ENCODE measurements at places on chromosomes 1 and 21. TPM values are rescaled to one million over a fixed set of nuclear protein-coding genes. Genes with fewer than 3 reads are reported as not detected.

- no peak for DNase-seq
- no peak overlapping the region for H3K4me3 ChIP-seq
- no peaks in the 10 kb centered on the region for H3K27me3 ChIP-seq
- no peaks in the 10 kb centered on the region for H3K4me1 ChIP-seq
Measured at GRCh38 chr1:110746644-110747259, 72.0 kb upstream of the KCNA3 start.

GRCh38 chr1:219833214-219833815 is 95.0 kb downstream of the SLC30A10 start:
- H3K36me3 ChIP-seq = no peaks in the 10 kb centered on the region
- H3K27me3 ChIP-seq = no peaks in the 10 kb centered on the region
- no peaks in the 10 kb centered on the region for H3K4me1 ChIP-seq

- no peak for DNase-seq
- H3K27ac ChIP-seq = no peak overlapping the region
- H3K36me3 ChIP-seq = no peaks in the 10 kb centered on the region
- no peaks in the 10 kb centered on the region for H3K4me1 ChIP-seq
- no peak overlapping the region for H3K4me3 ChIP-seq
Measured at GRCh38 chr1:218890451-218890850, 283.2 kb upstream of the LYPLAL1 start.

The SLC25A34 gene
- total RNA-seq = 7.8 TPM

The CLEC20A gene
- not detected for total RNA-seq

DNA sequence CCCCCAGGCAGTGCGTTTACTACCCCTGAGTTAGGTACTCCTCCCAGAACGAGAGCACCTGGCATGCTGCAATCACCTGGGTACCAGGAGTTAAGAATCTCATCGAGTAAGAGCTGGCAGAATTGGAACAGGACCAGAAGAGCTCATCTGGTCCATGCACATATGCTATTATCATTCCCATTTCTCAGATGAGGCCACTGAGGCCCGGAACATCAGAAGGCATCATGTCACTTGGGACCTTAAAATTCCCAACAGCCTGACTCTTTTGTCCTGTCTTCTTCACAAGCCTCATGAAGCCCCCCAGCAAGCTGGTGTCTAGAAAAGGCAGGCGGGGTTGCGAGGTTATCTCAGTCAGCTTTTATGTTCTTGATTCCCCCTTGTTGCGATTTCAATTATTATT is 13.9 kb upstream of the IFFO2 start:
- H3K4me3 ChIP-seq = no peak overlapping the region
- no peak for DNase-seq
- H3K27me3 ChIP-seq = no peaks in the 10 kb centered on the region
- no peaks in the 10 kb centered on the region for H3K36me3 ChIP-seq
- H3K27ac ChIP-seq = no peak overlapping the region
- H3K4me1 ChIP-seq = no peaks in the 10 kb centered on the region

- DNase-seq = peak; percentile 59
- no peaks in the 10 kb centered on the region for H3K27me3 ChIP-seq
- H3K4me1 ChIP-seq = no peaks in the 10 kb centered on the region
- no peak overlapping the region for H3K27ac ChIP-seq
- H3K4me3 ChIP-seq = no peak overlapping the region
- no peaks in the 10 kb centered on the region for H3K36me3 ChIP-seq
Measured at GRCh38 chr1:177948336-177948972, 21.4 kb downstream of the SEC16B start.

- H3K27ac ChIP-seq = peak overlapping the region; percentile 77
- no peaks in the 10 kb centered on the region for H3K27me3 ChIP-seq
- H3K36me3 ChIP-seq = no peaks in the 10 kb centered on the region
- peaks cover 36% of the 10 kb centered on the region for H3K4me1 ChIP-seq
- no peak overlapping the region for H3K4me3 ChIP-seq
Measured at GRCh38 chr1:246608616-246609376, 42.5 kb downstream of the CNST start.

- peak overlapping the region; percentile 98 for H3K27ac ChIP-seq
- peaks cover 56% of the 10 kb centered on the region for H3K4me1 ChIP-seq
- no peaks in the 10 kb centered on the region for H3K27me3 ChIP-seq
- H3K4me3 ChIP-seq = peak overlapping the region; percentile 56
- DNase-seq = no peak
- no peaks in the 10 kb centered on the region for H3K36me3 ChIP-seq
Measured at GRCh38 chr1:153919876-153920852, 2.6 kb downstream of the GATAD2B start.

DNA sequence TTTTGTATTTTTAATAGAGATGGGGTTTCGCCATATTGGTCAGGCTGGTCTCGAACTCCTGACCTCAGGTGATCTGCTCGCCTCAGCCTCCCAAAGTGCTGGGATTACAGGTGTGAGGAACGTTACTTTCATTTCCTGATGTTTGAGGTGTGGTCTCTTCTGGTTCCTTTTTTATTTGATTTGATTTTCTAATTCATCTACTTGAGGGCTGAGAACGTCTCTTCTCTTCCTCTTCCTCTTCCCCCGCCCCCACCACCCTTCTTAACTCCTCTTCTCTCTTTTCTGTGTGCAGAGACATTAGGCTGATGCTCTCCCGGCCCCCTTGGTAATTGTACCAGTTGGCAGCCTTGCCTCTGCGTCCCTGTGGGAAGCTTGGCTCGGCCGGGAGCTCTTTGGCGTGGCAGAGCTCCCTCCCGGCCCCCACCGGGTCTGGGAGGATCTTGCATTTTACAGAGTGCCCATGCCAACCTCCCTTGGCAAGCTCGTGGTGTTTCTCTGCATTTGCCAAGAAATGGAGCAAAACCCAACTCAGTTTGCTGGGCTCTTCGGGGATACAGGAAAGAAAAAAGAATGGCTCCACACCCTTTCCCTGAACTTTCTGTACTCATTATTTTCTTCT is 19.9 kb downstream of the CRYAA start:
- peak; percentile 12 for DNase-seq
- no peaks in the 10 kb centered on the region for H3K4me1 ChIP-seq
- no peaks in the 10 kb centered on the region for H3K36me3 ChIP-seq
- peaks cover 16% of the 10 kb centered on the region for H3K27me3 ChIP-seq
- no peak overlapping the region for H3K27ac ChIP-seq

GRCh38 chr1:199815947-199816346 is 211.6 kb upstream of the NR5A2 start:
- H3K36me3 ChIP-seq = no peaks in the 10 kb centered on the region
- H3K4me3 ChIP-seq = no peak overlapping the region
- no peaks in the 10 kb centered on the region for H3K27me3 ChIP-seq
- no peaks in the 10 kb centered on the region for H3K4me1 ChIP-seq
- DNase-seq = no peak

- no peaks in the 10 kb centered on the region for H3K27me3 ChIP-seq
- no peak overlapping the region for H3K27ac ChIP-seq
- peaks cover 23% of the 10 kb centered on the region for H3K4me1 ChIP-seq
- H3K4me3 ChIP-seq = no peak overlapping the region
Measured at GRCh38 chr21:34157521-34157920, 84.1 kb downstream of the MRPS6 start.

The CLCA1 gene
- 1.3 TPM for total RNA-seq

GRCh38 chr1:160885042-160885441 is at the start of gene ITLN1:
ITLN1 (minus strand) TSS chr1:160885180; CDS start chr1:160884877, 303 bp downstream.
- no peak for DNase-seq
- no peak within 1 kb of the TSS for H3K27ac ChIP-seq
- H3K4me1 ChIP-seq = no peaks in the 10 kb centered on the region
- no peaks in the 10 kb centered on the region for H3K36me3 ChIP-seq
- no peaks in the 10 kb centered on the region for H3K27me3 ChIP-seq

- H3K27me3 ChIP-seq = peaks cover 14% of the 10 kb centered on the region
- no peaks in the 10 kb centered on the region for H3K36me3 ChIP-seq
- H3K4me3 ChIP-seq = no peak overlapping the region
- H3K4me1 ChIP-seq = no peaks in the 10 kb centered on the region
Measured at GRCh38 chr1:18155881-18156385, 48.3 kb downstream of the IGSF21 start.

- peaks cover 39% of the 10 kb centered on the region for H3K4me1 ChIP-seq
- H3K36me3 ChIP-seq = no peaks in the 10 kb centered on the region
- H3K27me3 ChIP-seq = no peaks in the 10 kb centered on the region
- H3K4me3 ChIP-seq = no peak overlapping the region
- H3K27ac ChIP-seq = peak overlapping the region; percentile 75
Measured at GRCh38 chr1:114026797-114027196, 47.5 kb downstream of the OLFML3 start.

The MCOLN3 gene
- total RNA-seq = 0.39 TPM

- no peaks in the 10 kb centered on the region for H3K36me3 ChIP-seq
- H3K4me3 ChIP-seq = no peak overlapping the region
- DNase-seq = no peak
- H3K4me1 ChIP-seq = no peaks in the 10 kb centered on the region
Measured at GRCh38 chr1:43405219-43405875, 15.6 kb downstream of the SZT2 start.

DNA sequence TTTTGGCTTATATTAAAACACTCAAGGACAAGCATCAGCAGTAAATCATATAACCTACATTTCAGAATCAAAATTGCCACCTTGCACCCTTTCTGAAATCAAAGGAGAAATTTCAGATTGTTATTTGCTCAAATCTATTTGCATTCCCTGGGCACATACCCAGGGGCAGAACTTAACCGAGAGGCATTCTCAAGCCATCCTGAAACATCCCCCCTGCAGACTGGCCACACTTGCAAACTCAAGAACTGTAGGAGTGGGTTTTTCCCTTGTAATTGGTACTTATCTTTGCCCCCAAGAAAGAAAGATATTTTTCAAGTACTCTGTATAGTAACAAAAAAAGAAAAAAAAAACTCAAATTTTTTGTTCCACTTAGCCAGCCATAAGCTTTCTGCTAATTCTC is 213.6 kb upstream of the ESRRG start:
- H3K36me3 ChIP-seq = no peaks in the 10 kb centered on the region
- no peak for DNase-seq
- H3K4me3 ChIP-seq = no peak overlapping the region
- H3K27ac ChIP-seq = no peak overlapping the region
- H3K27me3 ChIP-seq = no peaks in the 10 kb centered on the region

DNA sequence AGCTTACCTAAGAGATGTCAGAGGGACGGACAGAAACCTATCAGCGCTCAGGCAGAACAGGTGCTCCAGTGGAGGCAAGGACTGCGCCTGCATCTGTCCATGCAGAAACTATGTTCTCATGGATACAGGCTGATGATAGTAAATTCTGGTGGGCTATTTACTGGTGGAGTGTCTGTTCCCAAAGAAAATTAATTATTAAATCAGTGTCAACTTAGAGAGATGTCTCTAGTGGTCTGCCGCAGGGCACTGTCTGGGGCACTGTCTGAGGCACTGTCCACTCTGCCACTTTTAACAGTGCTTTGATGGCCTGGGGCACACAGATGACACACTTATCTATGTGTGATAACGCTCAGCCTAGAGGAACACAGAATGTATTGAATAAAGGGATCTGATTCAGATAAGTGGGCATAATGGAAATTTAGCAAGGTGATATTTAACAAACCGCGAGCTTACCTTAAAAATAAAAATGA is 148.1 kb downstream of the RGS7 start:
- H3K4me3 ChIP-seq = no peak overlapping the region
- H3K36me3 ChIP-seq = no peaks in the 10 kb centered on the region
- no peaks in the 10 kb centered on the region for H3K4me1 ChIP-seq
- H3K27ac ChIP-seq = no peak overlapping the region

The DNAJC8 gene
- total RNA-seq = 56.1 TPM

DNA sequence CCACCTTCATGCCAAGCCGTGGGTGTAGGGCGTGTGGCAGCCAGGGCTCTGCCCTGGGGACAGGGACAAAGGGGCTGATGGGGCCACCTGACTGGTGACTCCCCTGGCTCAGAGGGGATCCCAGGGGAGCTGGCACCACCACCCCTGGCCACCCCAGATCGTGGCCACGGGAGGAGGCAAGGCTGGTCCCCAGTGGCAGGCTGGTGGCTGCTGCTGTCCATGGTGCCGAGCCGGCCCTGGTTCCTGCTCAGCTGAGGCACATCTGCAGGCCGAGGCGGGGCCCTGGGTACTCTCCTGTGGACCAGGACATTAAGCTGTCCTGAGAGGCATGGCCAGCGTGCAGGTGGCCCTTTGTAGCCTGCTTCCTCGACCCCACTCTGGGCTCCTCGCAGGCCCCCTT is 6.5 kb downstream of the PLCH2 start:
- H3K4me1 ChIP-seq = no peaks in the 10 kb centered on the region
- no peaks in the 10 kb centered on the region for H3K36me3 ChIP-seq
- H3K4me3 ChIP-seq = no peak overlapping the region
- no peak overlapping the region for H3K27ac ChIP-seq

The NEK2 gene
- total RNA-seq = not detected
